Astrocyte (in vitro differentiated cells and primary cell): ENCODE measurements at places on chromosomes 6 and 20.

GRCh38 chr6:137938770-137939379 is 71.8 kb downstream of the TNFAIP3 start:
- DNase-seq, result no peak

DNA sequence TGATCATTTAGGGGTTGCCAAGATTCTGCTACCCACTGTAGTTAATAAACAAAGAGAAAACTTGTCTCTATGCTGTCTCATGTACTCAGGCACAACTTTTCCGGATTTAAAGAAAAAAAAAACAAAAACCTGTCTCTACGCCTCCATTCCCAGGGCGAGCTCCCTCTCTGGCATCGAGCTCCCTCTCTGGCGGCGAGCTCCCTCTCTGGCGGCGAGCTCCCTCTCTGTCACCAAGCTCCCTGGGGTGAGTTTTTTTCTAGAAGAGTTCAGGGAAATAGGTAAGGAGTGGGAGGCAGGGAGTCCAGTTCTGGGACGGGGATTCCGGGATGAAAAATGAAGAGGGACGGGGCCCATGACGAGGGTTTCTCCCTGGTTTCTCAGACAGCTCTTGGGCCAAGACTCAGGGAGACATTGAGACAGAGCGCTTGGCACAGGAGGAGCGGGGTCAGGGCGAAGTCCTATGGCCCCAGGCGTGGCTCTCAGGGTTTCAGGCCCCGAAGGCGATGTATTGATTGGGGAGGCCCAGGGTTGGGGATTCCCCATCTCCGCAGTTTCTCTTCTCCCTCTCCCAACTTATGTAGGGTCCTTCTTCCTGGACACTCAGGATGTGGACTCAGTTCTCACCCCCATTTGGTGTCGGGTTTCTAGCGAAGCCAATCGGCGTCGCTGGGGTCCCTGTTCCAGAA is 16.5 kb upstream of the HLA-A start:
- no peak for DNase-seq

DNA sequence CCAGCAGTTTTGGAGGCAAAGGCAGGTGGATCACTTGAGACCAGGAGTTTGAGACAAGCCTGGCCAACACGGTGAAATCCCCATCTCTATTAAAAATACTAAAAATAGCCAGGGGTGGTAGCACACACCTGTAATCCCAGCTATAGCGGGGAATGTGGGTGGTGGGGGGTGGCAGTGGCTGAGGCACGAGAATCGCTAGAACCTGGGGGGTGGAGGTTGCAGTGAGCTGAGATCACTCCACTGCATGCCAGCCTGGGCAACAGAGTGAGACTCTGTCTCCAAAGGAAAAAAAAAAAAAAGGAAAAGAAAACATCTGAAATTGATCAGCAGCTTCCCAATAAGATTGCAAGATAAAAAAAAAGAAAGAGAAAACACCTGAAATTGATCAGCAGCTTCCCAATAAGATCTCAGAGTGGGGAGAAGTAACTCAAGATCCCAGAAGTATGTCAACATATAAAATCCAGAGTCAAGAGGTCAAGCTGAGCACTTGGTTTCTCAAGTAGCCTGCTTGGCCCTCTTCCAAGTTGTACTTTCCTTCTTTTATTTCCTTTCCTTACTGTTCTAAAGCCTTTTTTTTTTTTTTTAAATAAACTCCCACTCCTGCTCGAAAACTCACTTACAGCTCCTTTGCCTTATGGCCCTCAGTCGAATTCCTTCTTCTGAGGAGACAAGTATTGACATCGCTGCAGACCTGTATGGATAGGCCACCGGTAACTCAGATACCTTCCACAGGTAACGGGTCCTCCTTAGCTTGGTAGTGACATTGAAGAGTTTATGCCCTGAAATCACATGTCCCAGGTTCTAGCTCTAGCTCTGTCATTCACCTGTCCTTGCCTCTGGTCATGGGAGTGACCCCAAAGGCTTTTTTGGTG is 368.5 kb upstream of the SYNCRIP start:
- DNase-seq, result no peak

- DNase-seq, result no peak
Measured at GRCh38 chr20:61965606-61966491, 99.8 kb downstream of the TAF4 start.

DNA sequence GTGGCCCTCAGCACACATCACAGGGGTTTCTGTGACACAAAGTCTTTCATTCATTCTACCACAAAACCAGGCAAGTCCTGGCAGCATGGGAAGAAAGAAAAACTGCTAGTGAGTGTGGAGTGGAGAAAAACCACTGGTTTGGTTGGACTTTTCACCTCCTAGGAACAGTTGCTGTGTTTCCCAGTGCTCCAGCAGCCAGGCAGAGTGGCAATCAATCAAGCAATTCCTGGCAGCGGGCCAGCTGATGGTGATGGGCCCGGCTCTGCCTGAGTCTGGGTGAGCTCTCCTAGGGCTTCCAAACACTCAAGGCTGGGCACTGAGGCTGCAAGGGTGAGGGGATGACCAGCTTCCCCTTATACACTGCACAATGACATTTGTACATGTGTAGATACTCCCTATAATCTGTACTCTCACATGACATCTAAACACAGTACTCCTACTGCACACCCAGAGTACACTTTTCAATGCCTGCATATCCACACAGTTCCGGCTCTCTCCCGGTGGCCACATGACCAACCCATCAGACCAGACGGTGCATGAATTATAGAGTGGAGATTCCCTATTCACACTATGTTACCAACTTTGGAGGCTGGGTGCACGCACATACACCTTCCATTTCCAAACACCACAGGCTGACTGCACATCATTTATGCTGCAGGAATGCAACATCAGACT is 156.6 kb downstream of the UNC5CL start:
- DNase-seq, result no peak
